T follicular helper cell (primary cell): ENCODE measurements at places on chromosomes 2 and 18.

- no peak for DNase-seq
Observed at GRCh38 chr2:100784681-100785080, 35.3 kb upstream of the NPAS2 start.

DNA sequence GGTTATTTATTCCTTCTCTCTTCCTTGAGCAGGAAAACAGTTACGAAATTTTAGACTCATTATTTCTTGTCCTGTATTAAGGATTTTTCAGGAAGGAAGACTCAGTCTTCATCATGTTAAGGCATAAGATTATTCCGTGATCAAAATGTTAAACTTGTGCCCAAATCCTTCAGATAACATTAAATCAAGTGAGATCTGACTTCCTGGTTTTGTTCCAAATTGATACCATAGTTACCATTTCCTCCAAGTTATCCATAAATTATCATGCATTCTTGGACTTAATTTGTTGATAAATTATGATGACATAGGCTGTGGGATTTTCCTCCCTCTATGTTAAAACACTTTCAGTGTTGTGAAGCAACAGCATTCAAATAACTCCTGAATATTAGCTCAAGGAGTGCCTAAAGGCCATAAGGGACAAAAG is 31.9 kb downstream of the EFEMP1 start:
- no peak for DNase-seq

DNA sequence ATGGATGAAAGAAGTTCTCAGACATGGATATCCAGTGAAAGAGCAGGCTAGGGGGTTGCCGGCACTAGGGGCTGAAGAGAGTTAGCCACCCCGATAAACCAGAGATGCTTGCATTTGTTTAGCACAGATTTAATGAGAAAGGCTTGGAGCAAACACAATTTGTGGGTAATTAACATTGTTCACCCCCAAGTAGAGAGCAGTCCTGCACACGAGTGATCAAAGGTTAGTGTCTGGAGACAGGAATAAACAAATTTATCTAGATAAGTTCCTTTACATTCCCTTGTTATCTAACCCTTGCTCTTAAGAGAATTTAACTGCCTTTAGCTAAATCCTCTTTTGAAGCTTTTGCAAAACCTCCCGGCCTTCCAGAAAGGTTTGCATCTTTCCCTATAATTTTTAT is 23.9 kb downstream of the HTR2B start:
- no peak for DNase-seq

GRCh38 chr2:136253288-136254004 is 135.5 kb upstream of the CXCR4 start:
- DNase-seq, result no peak

DNA sequence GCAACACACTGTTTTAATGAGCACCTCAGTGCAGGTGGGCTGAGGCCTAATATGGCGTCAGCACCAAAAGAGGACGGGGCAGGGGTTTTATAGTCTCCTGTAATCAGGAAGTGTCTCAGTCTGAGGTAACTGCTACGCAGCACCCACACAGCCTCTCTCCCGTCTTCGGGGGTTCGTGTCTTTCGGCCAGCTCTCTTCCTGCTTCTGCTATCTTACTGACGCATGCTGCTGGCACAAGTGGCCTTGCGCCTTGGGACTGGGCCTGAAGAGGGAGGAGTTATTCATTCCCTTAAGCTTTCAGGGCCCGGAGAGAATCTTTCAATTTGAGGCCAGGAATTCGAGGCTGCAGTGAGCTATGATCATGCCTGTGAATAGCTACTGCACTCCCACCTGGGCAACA is 14.5 kb upstream of the PAPOLG start:
- no peak for DNase-seq

GRCh38 chr2:96524482-96525210 is 11.9 kb upstream of the ARID5A start:
- DNase-seq, result no peak

- DNase-seq, result no peak
Observed at GRCh38 chr18:50162486-50163304, 32.3 kb downstream of the MYO5B start.

- no peak for DNase-seq
Observed at GRCh38 chr2:162113088-162113775, 38.8 kb downstream of the GCG start.

- no peak for DNase-seq
Observed at GRCh38 chr18:55529581-55529980, 58.4 kb downstream of the TCF4 start.

- no peak for DNase-seq
Observed at GRCh38 chr18:78430131-78430758, 549.4 kb upstream of the SALL3 start.

- DNase-seq, result no peak
Observed at GRCh38 chr18:23793985-23794867, 105.0 kb downstream of the LAMA3 start.

GRCh38 chr2:58512878-58513277 is 271.8 kb upstream of the FANCL start:
- DNase-seq, result no peak

- no peak for DNase-seq
Observed at GRCh38 chr18:5309888-5310470, 14.5 kb upstream of the ZBTB14 start.

- DNase-seq, result no peak
Observed at GRCh38 chr2:80689106-80689505, 384.6 kb upstream of the LRRTM1 start.

GRCh38 chr18:55483266-55483871 is 104.6 kb downstream of the TCF4 start:
- no peak for DNase-seq

GRCh38 chr2:173387079-173387478 is 32.4 kb downstream of the CDCA7 start:
- no peak for DNase-seq

DNA sequence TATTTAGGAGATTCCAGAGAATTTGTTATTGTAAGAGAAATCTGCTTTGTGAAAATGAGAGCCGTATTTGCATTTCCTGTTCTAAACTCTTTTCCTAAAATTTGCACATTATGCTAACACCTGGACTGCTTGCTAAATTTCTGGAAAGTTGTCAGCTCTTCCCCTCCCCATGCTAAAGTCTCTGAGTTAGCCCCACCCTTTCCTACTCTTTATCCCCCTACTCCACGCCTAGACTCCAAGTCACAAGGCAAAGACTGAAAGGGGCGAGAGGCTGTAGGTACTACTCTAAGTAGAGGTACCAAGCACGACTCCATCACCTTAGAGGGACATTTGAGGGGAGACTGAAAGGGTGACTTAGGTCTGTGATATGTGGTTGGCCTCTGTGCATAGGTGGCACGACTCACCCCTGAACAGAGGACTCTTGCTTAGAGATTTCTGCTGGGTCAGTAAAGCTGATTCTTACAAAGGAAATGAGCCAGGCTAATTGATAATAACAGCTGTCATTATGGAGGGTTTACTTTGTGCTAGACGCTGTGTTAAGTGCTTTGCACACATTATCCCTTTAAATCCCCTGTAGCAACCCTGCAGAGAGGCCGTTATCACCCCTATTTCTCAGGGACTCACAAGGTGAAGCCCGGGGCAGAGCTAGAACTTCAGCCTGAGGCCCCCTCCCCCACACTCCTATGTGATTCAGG is 373.5 kb downstream of the EN1 start:
- DNase-seq, result no peak

- no peak for DNase-seq
Observed at GRCh38 chr2:60992985-60993392, 24.5 kb upstream of the PEX13 start.

DNA sequence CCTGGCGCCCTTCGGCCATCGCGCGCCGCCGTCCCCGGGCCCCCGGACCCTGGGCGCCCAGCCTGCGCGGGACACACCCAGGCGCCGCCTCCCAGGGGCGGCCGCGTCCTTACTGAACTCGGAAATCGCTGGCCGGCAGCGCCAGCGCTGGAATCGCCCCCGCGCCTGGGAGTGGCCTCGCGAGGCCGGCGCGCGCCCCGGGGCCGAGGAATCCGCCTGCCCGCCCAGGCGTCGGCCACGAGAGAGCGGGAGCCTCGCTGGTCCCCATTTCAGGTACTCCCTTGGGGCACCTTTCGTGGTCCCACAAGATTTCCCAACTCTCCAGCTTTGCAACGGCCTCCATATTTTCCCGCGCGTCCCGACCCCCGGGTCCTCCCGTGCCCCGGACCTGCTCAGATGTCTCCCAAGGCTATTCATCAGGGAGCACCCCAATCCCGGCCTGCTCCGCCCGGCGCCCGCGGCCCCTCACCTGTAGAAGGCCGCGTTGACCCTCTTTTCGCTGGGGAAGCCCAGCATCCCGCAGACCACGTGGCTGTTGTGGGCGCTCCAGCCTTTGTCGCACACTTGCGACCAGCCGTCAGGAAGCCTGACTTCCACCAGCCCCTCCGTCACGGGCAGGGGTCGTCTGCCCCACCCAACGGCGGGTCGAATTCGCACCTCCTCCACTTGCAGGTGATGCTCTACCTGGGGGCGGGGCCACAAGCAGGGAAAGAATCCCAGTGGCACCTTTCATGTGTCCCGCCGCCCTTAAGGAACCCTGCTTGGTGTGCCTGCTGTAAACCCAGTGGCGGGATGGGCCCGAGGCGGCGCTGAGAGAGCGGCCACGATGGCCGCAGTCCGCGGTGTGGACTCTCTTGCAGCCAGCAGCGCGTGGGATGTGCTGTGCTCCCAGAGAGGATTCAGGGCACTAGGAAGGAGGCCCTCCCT is 4.6 kb downstream of the LOXL3 start:
- no peak for DNase-seq

DNA sequence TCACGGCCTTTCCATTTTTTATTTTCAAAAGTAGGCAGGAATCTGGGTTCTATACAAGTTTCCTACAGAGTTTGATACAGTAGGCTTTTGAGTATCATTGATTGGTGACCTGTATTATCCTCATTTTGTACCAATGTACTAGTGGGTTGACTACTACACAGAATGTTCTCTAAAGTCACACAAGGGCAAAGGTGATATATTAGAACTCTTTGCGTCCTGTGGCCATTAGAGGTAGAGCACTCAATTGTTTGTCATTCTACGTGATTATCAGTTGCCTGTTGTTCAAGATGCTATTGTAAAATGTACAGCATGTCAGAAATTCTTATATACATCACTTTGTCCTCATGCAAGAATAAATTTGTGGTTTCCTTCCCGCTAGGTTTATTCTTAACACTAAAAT is 24.8 kb downstream of the WDR75 start:
- DNase-seq, result no peak

- DNase-seq, result no peak
Observed at GRCh38 chr18:64055019-64055418, 85.1 kb downstream of the SERPINB8 start.

- DNase-seq, result no peak
Observed at GRCh38 chr2:3446381-3446780, 66.9 kb downstream of the TRAPPC12 start.

DNA sequence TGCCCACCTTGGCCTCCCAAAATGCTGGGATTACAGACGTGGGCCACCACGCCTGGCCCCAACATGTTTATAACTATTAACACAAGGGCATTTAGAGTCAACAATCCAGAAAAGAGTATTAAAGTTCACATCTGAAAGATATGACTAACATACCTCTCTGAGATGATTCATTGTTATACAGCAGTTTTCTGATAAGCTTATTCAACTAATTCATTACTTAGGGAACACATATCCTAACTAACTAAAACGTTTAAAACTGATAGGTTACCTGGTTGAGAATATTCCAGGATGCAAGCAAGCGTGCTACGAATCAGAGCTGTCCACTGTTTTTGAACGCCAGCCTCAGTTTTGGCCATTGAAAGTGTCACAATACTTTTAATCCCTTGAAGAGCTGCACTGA is 34.0 kb upstream of the STRN start:
- no peak for DNase-seq

DNA sequence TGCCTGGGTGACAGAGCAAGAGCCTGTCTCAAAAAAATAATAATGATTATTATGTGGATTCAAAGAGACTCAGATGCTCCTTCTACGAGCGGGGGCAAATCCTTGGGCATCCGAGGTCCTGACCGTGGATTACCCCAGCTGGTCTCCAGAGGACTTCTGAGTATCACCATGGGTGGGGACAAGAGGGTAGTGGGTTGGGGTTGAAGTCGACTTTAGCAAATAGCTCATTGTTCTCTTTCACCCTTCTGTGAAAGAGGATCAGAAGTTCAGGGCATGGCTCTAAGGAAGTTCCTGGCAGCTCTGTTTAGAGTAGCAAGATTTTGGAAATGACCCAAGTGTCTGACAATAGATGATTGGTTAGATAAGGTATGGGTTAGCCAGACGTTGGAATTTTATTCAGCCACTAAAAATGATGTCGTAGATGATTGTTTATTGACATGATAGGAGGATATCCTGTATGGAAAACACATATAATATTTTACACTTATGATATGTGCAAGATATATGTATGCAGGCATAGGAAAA is 59.0 kb upstream of the SPRED2 start:
- no peak for DNase-seq

GRCh38 chr2:228916416-228917090 is 354.5 kb downstream of the PID1 start:
- DNase-seq, result no peak

DNA sequence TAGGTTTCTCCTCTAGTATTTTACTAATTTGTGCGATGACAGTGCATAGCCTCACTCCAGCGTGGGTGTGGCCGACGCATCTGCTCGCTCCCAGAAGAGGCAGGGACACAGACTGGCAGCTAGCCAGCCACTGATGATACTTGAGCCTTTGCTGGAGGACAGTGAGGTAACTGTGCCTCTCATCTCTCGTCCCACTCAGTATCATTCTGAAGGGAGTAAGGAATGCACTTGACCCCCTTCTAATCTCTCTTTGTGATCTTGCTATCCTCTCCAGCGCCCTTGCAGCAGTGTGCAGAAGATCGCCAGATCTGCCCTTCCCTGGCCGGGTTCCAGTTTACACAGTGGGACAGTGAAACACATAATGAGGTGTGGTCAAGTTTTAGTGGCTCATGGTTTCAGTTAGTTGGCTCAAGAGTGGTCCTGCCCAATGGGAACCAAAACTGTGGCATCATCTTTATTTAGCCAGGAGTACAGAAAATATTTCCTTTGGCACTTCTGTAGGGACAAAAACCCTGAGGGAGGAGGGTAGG is 17.5 kb downstream of the NCAPH start:
- no peak for DNase-seq

DNA sequence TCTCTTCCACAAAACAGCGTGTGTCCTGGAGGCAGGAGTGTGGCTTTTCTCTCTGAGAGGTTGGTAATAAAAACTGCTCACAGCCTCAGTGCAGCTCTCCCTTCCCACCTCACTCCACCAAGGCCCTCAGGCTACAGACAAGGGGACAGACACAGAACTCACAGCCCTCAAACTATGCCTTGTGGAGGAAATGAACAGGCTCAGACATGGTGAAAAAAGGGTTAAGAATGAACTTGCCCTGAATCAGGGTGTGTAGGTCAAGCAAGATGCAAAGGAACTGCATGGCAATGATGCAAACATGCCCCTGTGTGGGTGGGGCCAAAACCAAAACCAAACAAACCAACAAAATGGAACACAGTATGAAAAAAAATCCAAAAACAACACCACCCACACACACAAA is 125.8 kb downstream of the GALNT14 start:
- DNase-seq, result no peak

GRCh38 chr2:121577381-121577780 is 46.7 kb downstream of the RNU4ATAC start:
- no peak for DNase-seq

- DNase-seq, result no peak
Observed at GRCh38 chr2:116340690-116341089, 1473.8 kb upstream of the DDX18 start.

- DNase-seq, result no peak
Observed at GRCh38 chr2:160356485-160356884, 137.1 kb downstream of the RBMS1 start.

GRCh38 chr2:20111311-20112131 is 60.1 kb upstream of the LAPTM4A start:
- no peak for DNase-seq
